ENCODE measurements at places on chromosomes 3 and 15.

GRCh38 chr3:13365390-13366379 is 54.4 kb downstream of the NUP210 start:
- no peak for DNase-seq

- no peak for DNase-seq
Observed at GRCh38 chr3:30988769-30989168, 94.3 kb upstream of the GADL1 start.

DNA sequence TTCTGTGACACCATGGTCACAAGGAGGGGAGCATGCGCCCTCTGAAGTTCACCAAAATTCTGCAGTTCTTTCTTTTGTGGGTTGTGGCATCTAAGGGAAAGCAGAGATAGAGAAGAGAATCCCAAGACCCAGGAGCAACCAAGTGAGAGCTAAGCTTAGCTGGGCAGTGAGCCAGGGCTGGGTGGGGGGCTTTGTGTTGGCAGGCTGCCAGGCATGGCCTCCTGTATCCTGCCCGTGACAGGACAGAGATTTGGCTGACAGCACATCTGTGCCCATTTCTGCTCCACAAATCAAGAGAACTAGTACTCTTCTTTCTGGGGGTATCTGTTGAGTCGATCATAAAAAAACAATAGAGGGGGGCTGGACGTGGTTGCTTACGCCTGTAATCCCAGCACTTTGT is 66.2 kb downstream of the NMNAT3 start:
- DNase-seq: no peak

GRCh38 chr3:180977498-180977897 is 12.0 kb downstream of the DNAJC19 start:
- no peak for DNase-seq

GRCh38 chr15:62719316-62719715 is 323.2 kb upstream of the TPM1 start:
- no peak for DNase-seq

- no peak for DNase-seq
Observed at GRCh38 chr3:11591391-11592282, 52.1 kb downstream of the VGLL4 start.

DNA sequence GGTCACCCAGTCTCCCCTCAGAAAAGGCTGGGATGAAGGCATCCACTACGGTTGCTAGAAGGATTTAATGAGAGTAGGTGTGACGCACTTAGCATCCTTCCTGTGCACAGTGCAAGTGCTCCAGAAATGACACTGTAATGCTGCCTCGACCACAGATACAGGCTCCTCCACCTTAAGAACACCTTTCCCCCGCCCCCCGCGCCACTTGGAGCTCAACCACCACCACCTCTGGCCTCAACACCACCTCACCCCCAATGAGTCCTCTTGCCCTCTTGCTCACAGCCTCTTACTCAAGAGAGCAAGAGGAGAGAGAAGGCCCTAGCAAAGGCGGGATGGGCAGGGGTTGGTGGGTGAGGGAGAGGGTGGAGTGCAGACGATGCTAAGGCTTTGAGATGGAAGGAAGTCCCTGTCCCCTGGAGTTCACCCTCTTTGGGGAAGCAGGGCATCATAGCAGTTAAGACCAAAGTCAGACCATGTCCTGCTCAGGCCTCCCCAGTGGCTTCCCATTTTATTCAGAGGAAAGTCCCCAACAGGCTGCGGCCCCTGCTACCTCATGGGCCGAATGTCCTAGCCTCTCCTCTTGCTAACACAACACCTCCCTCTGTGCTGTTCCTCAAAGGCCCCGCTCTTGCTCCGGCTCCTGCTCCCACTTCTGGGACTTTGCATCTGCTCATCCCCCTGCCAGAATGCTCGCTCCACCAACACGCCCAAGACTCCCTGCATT is 8.3 kb downstream of the STARD5 start:
- DNase-seq: no peak

DNA sequence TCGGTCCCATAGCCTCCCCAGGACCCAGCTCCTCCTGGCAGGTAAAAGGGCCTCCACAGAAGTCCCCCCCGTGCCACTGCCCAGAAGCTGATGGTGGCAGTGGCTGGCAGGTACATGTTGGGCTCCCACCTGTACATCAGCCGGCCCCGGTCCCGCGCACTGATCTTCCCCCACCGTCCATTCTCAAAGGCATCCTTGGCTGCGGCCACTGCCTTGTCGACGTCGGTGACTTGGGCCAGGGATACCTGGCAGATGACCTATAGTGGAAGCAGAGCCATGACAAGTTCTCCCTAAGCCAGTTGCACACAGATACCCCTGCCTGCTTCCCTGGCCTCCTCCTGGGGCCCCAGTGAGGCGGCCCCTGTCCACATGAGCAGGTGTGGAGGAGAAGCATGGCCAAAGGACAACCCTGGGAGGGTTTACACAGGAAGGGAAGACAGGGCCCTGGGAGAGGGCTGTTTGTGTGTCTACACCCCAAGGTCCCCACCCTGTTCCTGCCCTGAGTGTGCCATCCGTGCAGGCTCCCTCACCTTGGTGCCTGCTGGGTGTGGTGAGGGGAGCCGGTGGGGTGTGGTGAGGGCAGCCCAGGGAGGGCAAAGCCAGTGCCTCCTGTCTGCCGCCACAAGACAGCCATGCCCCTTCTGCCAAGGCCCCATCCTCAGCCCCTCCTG is 44.8 kb downstream of the ALDH1L1 start:
- DNase-seq: no peak

DNA sequence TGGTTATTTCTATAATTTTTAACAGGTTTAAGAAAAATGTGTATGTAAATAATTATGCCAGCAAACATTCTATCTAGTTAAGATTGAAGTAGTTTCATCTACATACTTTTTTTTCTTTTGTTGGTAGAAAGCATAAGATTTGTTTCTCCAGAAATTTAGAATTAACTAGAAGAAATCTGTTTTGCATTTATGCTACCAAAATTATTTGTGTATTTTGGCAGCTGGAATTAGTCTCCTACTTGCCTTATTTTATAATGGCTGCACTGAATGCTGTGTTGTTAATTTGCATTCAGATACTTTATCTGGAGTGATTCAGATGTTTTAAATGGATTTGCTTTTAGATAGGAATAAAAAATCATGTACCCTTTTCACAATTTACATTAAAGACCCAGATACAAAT is 100.2 kb upstream of the NAALADL2 start:
- DNase-seq: no peak

DNA sequence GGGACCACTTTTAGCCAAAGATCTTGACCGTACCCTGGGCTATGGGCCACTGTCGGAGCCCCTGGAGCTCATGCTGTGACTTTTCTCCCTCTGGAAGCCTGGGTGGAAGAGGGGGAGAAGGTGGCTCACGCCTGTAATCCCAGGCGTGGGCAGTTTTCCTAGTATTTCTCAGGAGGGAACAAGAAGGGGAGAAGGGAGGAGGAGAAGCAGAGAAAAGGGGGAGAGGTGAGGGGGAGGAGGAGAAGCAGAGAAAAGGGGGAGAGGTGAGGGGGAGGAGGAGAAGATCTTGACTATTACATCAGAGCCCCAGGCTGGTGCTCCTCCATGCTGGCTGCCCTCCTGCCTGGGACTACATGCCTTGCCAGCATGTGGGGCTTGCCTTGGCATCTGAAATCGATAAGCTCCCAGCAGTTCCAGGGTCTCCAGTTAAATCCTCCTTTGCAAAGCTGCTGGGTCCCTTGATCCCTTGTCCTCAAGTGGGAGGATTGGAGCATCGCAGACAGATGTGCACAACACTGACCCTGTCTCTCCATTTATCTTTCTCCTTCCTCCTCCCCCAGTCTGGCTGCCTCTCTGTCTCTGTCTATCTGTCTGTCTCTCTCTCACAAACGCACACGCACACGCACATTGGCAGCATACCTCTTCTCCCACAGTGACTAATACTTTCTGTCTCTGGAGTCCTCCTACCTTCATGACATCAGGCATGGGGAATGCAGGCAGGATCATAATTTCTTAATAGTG is 41.6 kb downstream of the MRAS start:
- DNase-seq: no peak
